Neural crest cell (in vitro differentiated cells): ENCODE measurements at places on chromosomes 13 and 19. TPM values are rescaled to one million over a fixed set of nuclear protein-coding genes. Genes with fewer than 3 reads are reported as not detected.

The CBLC gene
- not detected in 2 replicates for total RNA-seq

GRCh38 chr13:80047406-80047805 is 293.5 kb downstream of the SPRY2 start:
- H3K4me3 ChIP-seq: no peak overlapping the region
- DNase-seq: no peak
- no peaks in the 10 kb centered on the region for H3K27me3 ChIP-seq
- no peaks in the 10 kb centered on the region for H3K36me3 ChIP-seq

The ZNF772 gene
- total RNA-seq: 14.6 and 14.9 TPM in 2 replicates

The MEDAG gene
- total RNA-seq: not detected in 2 replicates

- H3K27ac ChIP-seq: no peak overlapping the region
- H3K4me3 ChIP-seq: no peak overlapping the region
- no peaks in the 10 kb centered on the region for H3K4me1 ChIP-seq
- no peaks in the 10 kb centered on the region for H3K36me3 ChIP-seq
These were observed 171.3 kb downstream of the CACNA1A start for GRCh38 chr19:13334801-13335481.

GRCh38 chr13:38542601-38543000 is 144.3 kb upstream of the FREM2 start:
- H3K36me3 ChIP-seq: no peaks in the 10 kb centered on the region
- DNase-seq: no peak
- H3K27me3 ChIP-seq: no peaks in the 10 kb centered on the region

The CILP2 gene
- total RNA-seq: 2.7 and 2.9 TPM in 2 replicates

GRCh38 chr19:461721-462551 is 1.1 kb upstream of the SHC2 start:
- peaks cover 19% of the 10 kb centered on the region for H3K27me3 ChIP-seq
- peaks cover 10% of the 10 kb centered on the region for H3K4me1 ChIP-seq
- DNase-seq: peak; percentile 35
- H3K4me3 ChIP-seq: peak overlapping the region; percentile 81
- H3K36me3 ChIP-seq: no peaks in the 10 kb centered on the region
- no peak overlapping the region for H3K27ac ChIP-seq

The SLITRK6 gene
- total RNA-seq: 33.8 and 42.9 TPM in 2 replicates

- H3K4me1 ChIP-seq: no peaks in the 10 kb centered on the region
- H3K4me3 ChIP-seq: no peak overlapping the region
- DNase-seq: no peak
- no peak overlapping the region for H3K27ac ChIP-seq
- no peaks in the 10 kb centered on the region for H3K36me3 ChIP-seq
These were observed 99.6 kb upstream of the SGCG start for GRCh38 chr13:23081220-23081619.

DNA sequence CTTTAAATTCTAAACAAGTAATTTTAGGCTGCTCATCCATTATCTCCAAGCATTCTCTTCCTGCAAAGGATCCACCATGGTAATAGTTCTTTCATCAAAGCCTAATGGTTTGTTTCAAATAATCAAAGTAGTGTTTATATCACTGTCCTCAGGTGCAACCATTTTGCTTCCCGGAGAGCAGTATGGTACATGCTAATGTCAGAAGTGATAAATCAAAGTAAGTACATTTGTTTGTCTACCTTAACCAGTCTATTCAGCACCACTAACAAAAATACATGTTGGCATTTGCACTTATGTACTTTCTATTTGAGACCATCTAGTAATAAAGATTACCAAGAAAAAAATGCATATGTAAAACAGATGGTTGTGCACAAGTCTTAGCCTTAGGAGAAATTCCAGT is 37.5 kb downstream of the DACH1 start:
- H3K4me3 ChIP-seq: no peak overlapping the region
- no peak for DNase-seq
- H3K27me3 ChIP-seq: no peaks in the 10 kb centered on the region
- H3K4me1 ChIP-seq: peaks cover 35% of the 10 kb centered on the region
- peaks cover 3% of the 10 kb centered on the region for H3K36me3 ChIP-seq

The ADM5 gene
- total RNA-seq: 11.8 TPM in 2 replicates

The TRPC4 gene
- total RNA-seq: 2.5 TPM in 2 replicates

The GJA3 gene
- not detected in 2 replicates for total RNA-seq

GRCh38 chr13:34243403-34243802 is 425.5 kb downstream of the RFC3 start:
- no peaks in the 10 kb centered on the region for H3K4me1 ChIP-seq
- H3K36me3 ChIP-seq: no peaks in the 10 kb centered on the region
- DNase-seq: no peak

- peaks cover 36% of the 10 kb centered on the region for H3K4me1 ChIP-seq
- no peak overlapping the region for H3K27ac ChIP-seq
- peak overlapping the region; percentile 79 for H3K4me3 ChIP-seq
- no peaks in the 10 kb centered on the region for H3K27me3 ChIP-seq
- H3K36me3 ChIP-seq: peaks cover 28% of the 10 kb centered on the region
These were observed 54.5 kb downstream of the RCBTB2 start for GRCh38 chr13:48478391-48478790.

The C1QTNF9 gene
- not detected in 2 replicates for total RNA-seq

DNA sequence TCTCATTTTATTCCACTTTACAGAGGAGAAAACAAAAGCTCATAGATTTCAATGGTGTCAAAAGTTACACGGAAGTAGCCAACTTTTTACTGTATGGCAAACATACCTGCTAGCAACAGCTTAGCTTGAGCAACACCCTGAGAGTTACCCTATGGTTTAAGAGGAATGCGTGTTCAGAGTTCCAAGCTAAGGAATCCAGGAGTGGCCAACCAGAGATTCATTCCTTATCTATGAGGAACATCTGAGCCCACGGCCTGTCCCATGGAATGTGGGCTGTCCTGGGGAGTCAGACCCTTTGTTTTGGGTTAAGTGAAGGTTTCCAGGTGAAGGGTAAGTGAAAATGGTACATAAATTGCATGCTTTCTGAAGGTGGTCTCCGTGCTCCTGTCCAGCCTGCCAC is 67.5 kb downstream of the STARD13 start:
- no peaks in the 10 kb centered on the region for H3K27me3 ChIP-seq
- H3K27ac ChIP-seq: no peak overlapping the region
- DNase-seq: no peak
- H3K4me3 ChIP-seq: no peak overlapping the region
- H3K4me1 ChIP-seq: peaks cover 22% of the 10 kb centered on the region

The PPP1R12C gene
- 107 and 108 TPM in 2 replicates for total RNA-seq

DNA sequence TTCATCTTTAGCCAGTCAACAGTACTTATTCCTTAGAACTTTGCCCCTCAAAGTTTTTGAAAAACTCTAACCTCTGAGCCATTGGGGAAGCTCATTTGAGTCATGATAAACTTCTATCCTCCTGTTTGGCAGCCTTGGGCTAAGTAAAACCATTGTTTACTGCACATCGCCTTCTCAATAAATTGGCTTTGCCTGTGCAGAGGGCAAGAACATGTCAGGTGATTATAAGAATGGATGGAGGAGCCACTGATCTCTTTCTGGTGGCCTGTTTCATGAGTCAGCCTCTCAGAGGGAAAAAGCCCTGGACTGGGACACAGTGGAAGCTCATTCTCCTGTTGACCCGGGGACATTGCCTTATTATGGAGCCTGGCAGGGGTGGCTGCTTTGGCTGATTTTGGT is 19.4 kb upstream of the PSG4 start:
- H3K27me3 ChIP-seq: no peaks in the 10 kb centered on the region
- H3K27ac ChIP-seq: no peak overlapping the region

The CDC42EP5 gene
- total RNA-seq: 6.7 and 7.7 TPM in 2 replicates

GRCh38 chr13:41945926-41946325 is 15.0 kb downstream of the VWA8 start:
- H3K4me3 ChIP-seq: no peak overlapping the region
- no peak overlapping the region for H3K27ac ChIP-seq
- H3K4me1 ChIP-seq: peaks cover 10% of the 10 kb centered on the region

The PSG2 gene
- total RNA-seq: not detected in 2 replicates

- no peak for DNase-seq
- H3K4me1 ChIP-seq: peaks cover 5% of the 10 kb centered on the region
- H3K36me3 ChIP-seq: peaks cover 22% of the 10 kb centered on the region
- no peak overlapping the region for H3K27ac ChIP-seq
These were observed 40.8 kb upstream of the GPR183 start for GRCh38 chr13:99347911-99348451.

GRCh38 chr19:1110809-1111640 is 7.2 kb downstream of the GPX4 start:
- H3K4me3 ChIP-seq: peak overlapping the region; percentile 47
- H3K27ac ChIP-seq: no peak overlapping the region
- H3K27me3 ChIP-seq: no peaks in the 10 kb centered on the region
- no peaks in the 10 kb centered on the region for H3K36me3 ChIP-seq
- DNase-seq: no peak

GRCh38 chr13:98939660-98940191 is 38.1 kb downstream of the DOCK9 start:
- H3K4me3 ChIP-seq: no peak overlapping the region
- no peaks in the 10 kb centered on the region for H3K36me3 ChIP-seq
- DNase-seq: no peak
- no peak overlapping the region for H3K27ac ChIP-seq
- no peaks in the 10 kb centered on the region for H3K27me3 ChIP-seq

The ACTMAP gene
- 22.7 and 25.1 TPM in 2 replicates for total RNA-seq

The KCNK6 gene
- total RNA-seq: not detected in 2 replicates

The SPRYD7 gene
- 3.8 TPM in 2 replicates for total RNA-seq

- peak overlapping the region; percentile 92 for H3K27ac ChIP-seq
- H3K4me1 ChIP-seq: peaks cover 20% of the 10 kb centered on the region
- peak overlapping the region; percentile 100 for H3K4me3 ChIP-seq
- H3K36me3 ChIP-seq: peaks cover 3% of the 10 kb centered on the region
- H3K27me3 ChIP-seq: peaks cover 2% of the 10 kb centered on the region
- DNase-seq: no peak
These were observed 380 bp upstream of the MRPL54 start for GRCh38 chr19:3762130-3762473.

DNA sequence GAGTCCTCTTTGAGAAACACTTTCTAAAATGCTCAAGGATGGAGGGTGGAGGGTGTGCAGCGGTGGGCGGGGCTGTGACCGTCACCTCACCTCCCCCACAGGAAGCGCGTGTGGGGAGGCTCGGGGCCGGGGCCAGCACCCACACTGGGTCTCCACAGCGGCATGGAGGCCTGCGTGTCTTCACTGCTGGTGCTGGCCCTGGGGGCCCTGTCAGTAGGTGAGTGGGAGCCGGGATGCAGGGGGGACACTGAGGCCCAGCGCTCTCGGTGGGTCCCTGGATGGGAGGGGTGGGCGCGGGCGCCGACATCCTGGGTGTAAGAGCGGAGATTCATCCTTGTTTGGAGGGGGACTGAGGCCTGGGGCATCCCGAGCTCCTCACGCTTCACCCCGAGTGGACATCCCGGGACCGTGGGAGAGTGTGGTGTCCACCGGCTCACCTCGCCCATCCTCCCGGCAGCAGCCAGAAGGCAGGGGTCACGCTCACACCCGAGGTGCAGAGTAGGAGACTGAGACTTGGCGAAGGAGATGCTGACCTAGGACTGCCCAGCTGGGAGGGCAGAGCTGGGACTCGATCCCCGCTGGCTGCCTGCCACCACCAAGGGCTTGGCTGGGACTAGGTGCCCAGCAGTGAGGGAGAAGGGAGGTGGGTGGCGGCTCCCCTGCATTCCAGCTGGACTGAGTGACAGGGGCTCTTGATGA is at the start of gene GZMM:
TSS of gene GZMM (plus strand) at position 144 of the 699 bp plus-strand sequence. CDS start at position 163, 19 bp downstream.
- no peak within 1 kb of the TSS for H3K4me3 ChIP-seq
- no peak for DNase-seq
- peaks cover 2% of the 10 kb centered on the region for H3K36me3 ChIP-seq
- H3K27me3 ChIP-seq: peaks cover 3% of the 10 kb centered on the region
- no peaks in the 10 kb centered on the region for H3K4me1 ChIP-seq

- H3K4me3 ChIP-seq: peak overlapping the region; percentile 71
- H3K36me3 ChIP-seq: no peaks in the 10 kb centered on the region
- H3K27ac ChIP-seq: peak overlapping the region; percentile 37
- H3K27me3 ChIP-seq: peaks cover 40% of the 10 kb centered on the region
- H3K4me1 ChIP-seq: peaks cover 8% of the 10 kb centered on the region
These were observed 23.2 kb downstream of the ZNRF4 start for GRCh38 chr19:5478241-5478924.
